ENCODE measurements at places on chromosomes 6 and 20.
A peak's percentile ranks its signal among the peaks of the same experiment; 100 is the strongest.

- no peak for DNase-seq
Measured at GRCh38 chr6:88517737-88518136, 351.6 kb upstream of the CNR1 start.

- DNase-seq = peak; percentile 82
Measured at GRCh38 chr6:43247114-43247999, 4.1 kb downstream of the TTBK1 start.

DNA sequence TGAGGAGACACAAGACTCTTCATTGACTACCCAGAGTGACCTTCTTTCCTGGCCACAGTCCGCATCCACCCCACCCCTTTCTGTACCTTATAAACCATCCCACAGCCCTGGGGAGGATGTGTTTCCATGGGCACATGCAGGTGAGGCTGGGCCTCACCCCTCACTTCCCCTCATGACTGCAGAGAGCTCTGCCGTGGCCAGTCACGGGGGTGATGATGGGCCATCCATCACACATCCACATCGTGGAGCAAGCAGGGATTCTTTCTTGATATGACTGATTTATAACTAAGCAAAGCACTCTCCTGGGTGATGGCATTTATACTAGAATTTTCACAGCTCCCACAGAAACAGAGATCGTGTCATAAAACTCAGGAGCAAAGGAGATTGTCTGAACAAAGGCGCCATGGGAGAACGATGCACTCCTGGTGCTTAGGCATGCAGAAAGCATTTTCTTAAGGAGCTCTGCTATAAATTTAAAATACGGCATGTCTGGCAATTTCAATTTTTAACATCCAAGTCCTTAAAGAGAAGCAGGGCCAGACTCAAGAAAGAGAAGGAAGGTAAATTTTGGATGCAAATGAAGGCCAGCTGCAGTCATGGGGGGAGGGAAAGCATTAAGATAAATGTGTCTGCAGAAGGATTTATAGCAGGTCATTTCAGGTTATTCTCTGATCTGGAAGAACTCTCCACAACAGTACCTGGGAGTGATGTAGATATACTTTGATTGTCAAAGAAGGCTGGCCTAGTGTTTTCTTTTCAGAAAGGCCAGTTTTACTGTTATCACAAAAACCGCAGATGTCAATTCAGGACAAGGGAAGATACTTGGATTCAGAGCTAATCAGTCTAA, 777.0 kb downstream of the C6orf118 start:
- no peak for DNase-seq

GRCh38 chr20:45969712-45970634, 2.0 kb downstream of the ZNF335 start:
- peak; percentile 70 for DNase-seq

DNA sequence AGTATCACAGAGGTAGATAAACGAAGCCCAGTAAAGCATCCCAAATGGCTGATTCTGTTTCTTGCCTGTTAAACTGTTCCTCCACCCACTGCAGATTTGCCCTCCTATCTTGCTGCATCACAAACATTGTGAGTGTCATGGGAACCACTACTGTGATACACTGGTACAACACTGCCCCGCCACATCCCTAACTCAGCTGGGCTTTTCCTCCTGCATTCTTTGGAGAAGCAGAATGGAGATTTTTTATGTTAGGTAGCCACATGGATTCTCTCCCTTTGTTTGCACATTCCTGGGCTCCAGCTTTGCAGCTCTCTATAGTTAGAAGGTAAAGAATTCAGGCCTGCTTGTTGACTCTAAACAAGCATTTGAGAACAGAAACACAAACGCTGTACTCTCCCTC, 234.1 kb downstream of the TMEM242 start:
- DNase-seq = no peak

DNA sequence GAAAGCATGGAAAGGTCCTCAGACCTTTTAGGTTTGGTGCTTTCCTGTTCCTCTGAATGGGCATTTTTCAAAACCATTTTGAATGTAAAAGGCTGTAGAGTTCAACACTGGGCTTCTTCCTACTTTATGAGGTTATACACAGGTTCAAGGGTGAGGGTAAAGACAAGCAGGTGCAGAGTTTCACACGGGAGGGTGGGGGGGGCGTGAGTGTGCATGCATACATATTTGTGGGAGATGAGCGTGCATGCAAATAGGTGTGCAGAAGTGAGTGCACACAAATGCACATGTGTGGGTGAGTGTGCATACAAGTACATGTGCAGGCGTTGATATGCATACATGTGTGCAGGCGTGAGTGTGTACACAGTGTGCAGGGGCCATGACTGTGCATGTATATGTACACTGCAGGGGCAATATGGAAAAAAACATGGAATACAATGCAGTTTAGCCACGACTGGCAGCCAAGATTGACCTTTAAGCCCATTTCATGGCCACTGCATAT, 183.1 kb downstream of the GMPR start:
- DNase-seq = no peak

GRCh38 chr20:20547221-20547875, 165.1 kb downstream of the RALGAPA2 start:
- DNase-seq = peak; percentile 96

- DNase-seq = no peak
Measured at GRCh38 chr20:37344506-37345338, 1.2 kb upstream of the SRC start.

GRCh38 chr20:1335961-1336698, 7.2 kb upstream of the SDCBP2 start:
- DNase-seq = no peak

DNA sequence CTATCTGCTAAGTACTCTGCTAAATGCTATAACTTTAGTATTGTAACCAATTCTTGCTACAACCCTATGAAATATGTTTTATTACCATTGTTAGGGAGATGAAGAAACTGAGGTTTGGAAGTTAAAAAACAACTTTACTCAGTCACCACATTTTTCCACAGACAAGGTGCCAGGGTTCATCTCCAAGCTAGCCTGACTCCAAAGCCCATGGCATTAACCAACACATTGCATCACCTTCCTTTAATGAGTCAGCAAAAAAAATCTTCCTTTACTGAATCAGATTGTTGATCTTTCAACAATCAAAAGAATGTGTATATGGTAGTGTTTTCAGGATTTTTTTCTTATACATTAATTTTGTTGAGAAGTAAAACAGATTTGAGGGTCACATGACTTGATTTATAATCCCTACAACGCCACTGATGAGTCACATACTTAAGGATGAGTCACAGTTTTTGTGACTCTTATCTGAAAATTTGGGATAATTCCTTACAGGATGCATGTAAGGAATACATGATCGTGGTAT, 41.5 kb downstream of the MAN1A1 start:
- no peak for DNase-seq

- no peak for DNase-seq
Measured at GRCh38 chr20:12695937-12696336, 312.8 kb upstream of the SPTLC3 start.

DNA sequence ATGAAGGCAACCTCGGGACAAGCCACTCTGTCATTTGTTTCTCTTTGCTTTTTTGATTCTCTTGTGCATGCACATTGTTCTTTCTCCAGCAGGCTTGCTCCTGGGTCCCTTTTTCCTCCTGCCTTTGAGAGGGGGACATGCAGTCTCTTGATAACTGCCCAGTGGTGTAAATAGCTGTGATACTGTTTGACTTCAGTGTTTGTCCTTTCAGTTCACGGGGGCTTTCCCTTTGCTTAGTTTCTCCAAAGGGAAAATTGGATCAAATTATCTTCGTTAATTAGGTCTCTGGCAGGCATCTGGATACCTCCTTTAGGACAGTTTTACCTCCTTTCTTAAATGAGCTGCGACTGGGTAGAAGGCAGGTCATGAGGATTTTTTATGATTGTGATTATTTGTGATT, 41.5 kb downstream of the RALGAPB start:
- DNase-seq = no peak

- DNase-seq = no peak
Measured at GRCh38 chr6:35776364-35777215, at the start of gene CLPSL2. TSS of gene CLPSL2 (plus strand) at chr6:35776598. CDS start at chr6:35776619, 21 bp downstream.

DNA sequence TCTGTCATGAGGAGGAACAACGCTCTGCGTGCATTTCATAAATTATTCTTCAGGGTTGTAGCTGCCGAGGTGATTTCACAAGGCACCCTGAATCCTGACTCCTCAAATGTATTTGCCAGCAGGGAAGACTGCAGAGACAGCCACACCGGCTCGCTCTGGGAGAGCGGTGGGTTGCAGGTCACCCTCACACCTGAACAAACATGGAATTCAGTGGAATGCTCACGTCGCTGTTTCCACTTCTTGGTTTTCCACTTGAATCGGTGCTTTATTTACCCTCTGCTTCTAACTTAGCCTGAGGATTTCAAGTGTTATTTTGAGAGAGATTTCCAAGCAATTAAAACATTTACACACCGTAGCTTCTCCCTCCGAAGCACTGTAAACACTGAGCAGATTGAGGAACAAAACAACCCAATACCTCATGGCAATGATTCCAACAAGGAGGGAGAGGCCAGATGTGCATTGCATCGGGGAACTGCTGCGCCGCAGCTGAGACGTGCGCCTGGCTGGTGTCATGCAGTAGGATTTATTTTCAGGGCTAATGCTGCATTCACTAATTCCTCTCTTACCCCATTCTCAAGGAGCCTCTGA, 59.5 kb upstream of the GGTLC1 start:
- DNase-seq = no peak

- no peak for DNase-seq
Measured at GRCh38 chr6:156748504-156748903, 28.7 kb upstream of the ARID1B start.

DNA sequence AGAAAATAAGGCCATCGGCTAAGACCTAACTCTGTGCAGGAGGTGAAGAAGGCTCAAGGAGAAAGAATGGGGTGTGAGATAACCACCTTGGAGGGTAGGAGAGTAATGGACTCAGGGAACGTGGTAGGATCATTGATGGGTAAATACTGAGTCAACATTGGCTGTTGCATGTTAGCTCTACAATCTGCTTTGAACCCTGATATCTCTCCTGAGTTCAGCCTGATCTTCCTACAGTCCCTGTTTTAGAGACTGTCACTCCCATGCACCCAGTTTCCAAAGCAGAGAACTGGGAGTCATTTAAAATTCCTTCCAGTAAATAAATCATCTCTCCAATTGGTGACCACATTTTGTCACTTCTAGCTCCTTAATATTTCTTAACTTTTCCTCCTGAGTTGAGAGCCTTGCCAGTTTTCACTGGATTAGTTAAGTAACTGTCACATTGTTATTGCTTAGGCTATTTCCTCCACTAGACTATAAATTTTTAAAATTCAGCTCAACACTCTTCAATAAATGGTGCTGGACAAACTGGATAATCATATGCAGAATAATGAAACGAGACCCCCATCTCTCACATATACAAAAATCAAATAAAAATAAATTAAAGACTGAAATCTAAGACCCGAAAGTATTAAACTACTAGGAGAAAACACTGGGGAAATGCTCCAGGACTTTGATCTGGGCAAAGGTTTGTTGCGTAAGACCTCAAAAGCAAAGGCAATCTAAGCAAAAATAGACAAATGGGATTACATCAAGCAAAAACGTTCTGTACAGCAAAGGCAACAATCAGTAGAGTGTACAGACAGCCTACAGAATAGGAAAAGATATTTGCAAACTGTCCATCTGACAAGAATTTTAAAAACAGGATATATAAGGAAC, 138.9 kb upstream of the TMEM170B start:
- no peak for DNase-seq

- no peak for DNase-seq
Measured at GRCh38 chr20:55070001-55070400, 594.6 kb downstream of the DOK5 start.

GRCh38 chr6:116388924-116389323, 18.2 kb downstream of the DSE start:
- no peak for DNase-seq

DNA sequence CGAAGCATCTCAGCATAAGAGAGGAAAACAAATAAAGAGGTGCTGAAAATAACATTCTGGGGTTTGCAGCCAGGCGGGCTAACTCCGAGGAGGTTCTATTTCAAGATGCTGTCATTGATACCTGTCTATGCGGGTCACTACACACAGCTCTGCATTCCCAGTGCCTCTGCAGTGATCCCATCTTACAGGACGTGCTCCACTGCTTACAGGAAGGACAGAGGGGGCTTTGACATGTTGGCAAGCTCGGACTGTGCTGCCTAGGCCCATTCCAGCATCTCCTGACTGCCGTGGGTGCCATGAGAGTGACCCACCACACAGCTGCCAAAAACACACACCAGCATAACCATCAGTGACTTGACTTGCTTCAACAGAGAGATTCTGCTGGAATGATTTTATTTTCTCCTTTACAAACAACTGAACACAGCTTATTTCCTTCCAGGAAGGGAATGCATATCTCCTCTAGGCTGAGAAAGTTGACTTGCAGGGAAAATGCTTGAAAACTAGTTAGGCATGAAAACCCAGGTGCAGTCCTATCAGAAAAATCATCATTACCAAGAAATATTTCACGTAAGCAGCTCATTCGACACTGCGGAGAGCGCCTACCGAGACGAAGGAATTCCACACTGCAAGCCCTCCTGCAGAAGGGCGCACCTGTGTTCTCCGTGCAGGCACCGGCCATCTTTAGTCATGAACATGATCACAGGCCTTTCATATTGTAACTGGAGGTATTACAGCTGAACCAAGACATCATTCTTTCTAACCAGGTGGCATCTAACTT, 62.5 kb downstream of the RAMACL start:
- no peak for DNase-seq

DNA sequence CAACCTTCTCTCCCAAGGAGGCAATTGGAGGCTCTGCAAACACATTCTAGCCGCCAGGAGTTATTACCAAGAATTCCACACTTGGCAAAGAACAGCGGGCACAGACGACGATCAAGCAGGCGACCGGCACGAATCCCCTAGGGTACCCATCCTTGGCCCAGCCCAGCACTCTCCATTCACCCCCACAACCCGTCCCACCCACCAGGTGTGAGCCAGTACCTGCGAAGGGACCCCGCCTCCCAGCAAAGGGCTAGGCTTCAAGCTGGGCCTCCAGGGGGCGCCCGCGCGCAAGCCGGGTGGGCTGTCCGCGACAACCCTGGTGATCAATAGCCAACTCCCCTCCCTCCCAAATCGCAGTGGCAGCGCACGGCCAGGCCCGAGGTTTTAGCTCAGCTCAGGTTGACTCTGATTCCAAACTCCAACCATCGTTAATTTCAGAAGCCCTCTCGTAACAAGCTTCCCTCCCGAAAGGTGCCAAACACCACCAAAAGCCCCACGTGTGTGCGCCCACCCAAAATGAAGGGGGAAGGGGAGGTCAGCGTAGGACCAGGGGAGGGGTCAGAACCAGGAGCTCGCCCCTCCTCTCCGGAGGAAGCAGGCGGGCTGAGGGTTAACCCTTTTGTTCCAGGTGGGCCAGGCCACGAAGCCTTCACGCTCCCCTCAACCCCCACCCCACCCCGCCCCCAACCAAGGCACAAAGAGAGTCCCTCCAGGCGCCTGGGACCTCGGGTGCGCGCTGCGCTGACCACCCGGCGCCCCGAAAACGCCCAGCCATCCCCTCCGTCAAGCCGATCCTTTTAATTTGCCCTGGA, 2.1 kb downstream of the SALL4 start:
- DNase-seq = peak; percentile 66

- no peak for DNase-seq
Measured at GRCh38 chr6:160031442-160031841, 62.6 kb downstream of the IGF2R start.

GRCh38 chr20:53794529-53795115, 201.0 kb upstream of the ZNF217 start:
- DNase-seq = no peak

GRCh38 chr6:157989541-157990289, 8.1 kb downstream of the SYNJ2 start:
- no peak for DNase-seq

GRCh38 chr20:18397030-18397429, 69.8 kb downstream of the DZANK1 start:
- DNase-seq = no peak

GRCh38 chr20:17910828-17911294, 57.7 kb downstream of the SNX5 start:
- peak; percentile 26 for DNase-seq

Measured in common myeloid progenitor, CD34-positive (primary cell).